K562 (cell line): ENCODE measurements at places on chromosomes 2 and 18. TPM values are rescaled to one million over a fixed set of nuclear protein-coding genes. Genes with fewer than 3 reads are reported as not detected.

DNA sequence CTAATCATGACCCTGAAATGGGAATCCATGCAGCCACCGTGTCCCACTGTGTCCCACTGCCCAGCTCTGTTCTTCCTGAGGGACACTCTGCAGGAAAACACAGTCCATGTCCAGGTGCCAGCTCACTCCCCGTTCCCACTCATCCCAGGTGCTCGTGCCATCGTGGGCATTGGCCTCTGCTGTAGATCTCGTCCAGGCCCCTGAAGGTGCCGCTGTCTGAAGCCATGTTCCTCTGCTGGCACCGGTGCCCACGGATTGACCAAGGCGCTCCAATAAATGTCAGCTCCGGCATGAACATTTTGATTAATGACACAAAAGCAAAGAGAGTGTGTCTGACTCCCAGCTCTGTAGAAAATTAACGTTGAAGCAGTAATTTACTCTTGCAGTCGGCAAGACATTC, 280.1 kb upstream of the SALL3 start:
- H3K27ac ChIP-seq = no peak overlapping the region
- no peak for DNase-seq

GRCh38 chr2:66539452-66539851, 104.5 kb downstream of the MEIS1 start:
- no peaks in the 10 kb centered on the region for H3K36me3 ChIP-seq
- no peak for DNase-seq
- no peak overlapping the region for H3K4me3 ChIP-seq
- H3K27ac ChIP-seq = no peak overlapping the region

DNA sequence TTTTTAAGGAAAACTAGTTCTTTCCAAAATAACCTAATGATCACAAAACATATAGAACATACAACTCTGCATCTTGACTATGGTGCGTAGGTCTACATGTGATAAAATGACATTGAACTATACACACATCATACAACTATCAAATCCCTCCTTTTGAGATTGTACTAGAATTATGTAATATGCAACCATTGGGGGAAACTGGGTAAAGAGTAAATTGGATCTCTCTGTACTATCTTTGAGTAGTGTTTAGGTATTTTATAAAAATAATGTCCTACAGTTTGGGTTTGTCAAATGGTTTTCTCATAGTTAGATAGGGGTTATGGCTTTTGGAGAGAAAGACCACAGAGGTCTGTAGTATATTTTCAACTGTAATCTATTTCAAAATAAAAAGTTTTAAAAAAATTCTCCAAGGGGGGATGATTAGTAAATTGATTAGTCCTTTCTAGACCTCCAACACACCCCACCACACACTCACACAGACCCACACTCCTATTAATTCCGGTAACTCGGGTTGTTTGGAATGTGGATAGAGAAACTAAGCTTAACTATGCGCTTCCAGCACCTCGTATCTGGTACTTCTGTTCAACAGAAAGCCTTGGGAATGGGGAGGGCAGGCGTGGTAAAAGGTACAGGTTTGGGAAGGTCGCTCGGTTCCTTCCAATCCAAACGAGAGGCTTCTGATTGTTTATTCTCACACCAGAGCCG, 695 bp upstream of the BIRC6 start:
- H3K36me3 ChIP-seq = peaks cover 21% of the 10 kb centered on the region
- peak overlapping the region; percentile 91 for H3K27ac ChIP-seq
- no peak for DNase-seq
- H3K27me3 ChIP-seq = no peaks in the 10 kb centered on the region
- H3K4me3 ChIP-seq = peak overlapping the region; percentile 87
- peaks cover 7% of the 10 kb centered on the region for H3K4me1 ChIP-seq

DNA sequence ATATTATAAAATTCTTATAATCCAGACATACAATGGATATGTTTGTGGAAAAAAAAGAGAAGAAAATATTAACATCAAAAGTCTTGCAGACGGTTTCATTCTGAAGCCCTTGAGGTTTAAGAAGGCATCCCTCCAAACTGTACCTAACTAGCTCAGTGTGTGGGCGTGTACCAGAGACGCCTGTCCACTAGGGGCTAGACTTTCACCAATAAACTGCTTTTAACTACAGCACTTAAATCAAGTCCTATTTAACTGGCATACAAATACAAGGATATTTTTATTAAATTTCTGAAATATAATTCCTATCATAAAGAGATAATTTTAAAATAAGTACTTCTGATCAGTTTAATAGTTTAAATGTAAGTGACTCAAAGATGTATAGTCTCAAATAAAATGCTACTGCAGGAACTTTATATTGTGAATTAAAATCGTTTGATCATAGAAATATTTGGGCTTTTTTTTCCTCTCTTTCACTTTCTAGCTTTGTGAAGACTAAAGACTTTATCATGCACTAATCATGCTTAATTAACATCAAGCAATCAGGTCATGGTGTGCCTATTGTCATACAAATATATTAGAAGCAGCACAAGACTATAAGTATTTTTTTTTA, 437.7 kb downstream of the SATB2 start:
- no peak overlapping the region for H3K4me3 ChIP-seq
- no peaks in the 10 kb centered on the region for H3K27me3 ChIP-seq
- no peaks in the 10 kb centered on the region for H3K36me3 ChIP-seq
- no peak overlapping the region for H3K27ac ChIP-seq
- no peaks in the 10 kb centered on the region for H3K4me1 ChIP-seq

DNA sequence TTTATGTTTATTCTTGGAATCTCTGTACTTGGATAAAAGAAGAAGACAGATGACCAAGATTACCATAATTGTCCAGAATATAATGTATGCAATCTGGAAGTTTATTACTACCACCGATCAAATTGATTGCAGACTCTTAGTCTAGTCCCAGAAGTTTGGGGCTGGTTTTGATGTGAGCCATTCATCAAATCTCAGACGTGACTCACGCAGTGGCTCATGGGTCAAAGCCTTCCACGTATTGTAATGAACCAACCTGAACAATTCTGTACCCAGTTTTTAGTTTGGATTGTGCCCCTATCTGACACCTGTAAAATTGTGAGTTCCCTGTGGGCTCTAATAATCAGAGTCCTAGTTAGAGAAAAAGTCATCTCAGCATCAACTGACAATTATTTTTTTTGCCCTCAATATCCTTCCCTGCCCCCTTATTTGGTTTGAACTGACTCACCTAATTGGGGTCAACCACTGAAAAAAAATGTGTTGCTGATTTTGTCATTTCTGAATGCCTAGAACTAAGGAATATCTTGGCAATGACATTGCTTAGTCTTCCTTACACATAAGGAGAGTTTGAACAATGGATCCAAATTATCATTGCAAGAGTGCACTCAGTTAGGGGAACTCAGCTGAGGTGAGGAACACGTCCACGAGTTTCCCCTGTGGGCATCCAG, 219.5 kb upstream of the NRP2 start:
- no peaks in the 10 kb centered on the region for H3K27me3 ChIP-seq
- H3K36me3 ChIP-seq = no peaks in the 10 kb centered on the region
- no peak for DNase-seq
- no peaks in the 10 kb centered on the region for H3K4me1 ChIP-seq
- no peak overlapping the region for H3K27ac ChIP-seq

GRCh38 chr2:11203480-11203879, 48.2 kb downstream of the SLC66A3 start:
- H3K4me1 ChIP-seq = no peaks in the 10 kb centered on the region; the same call in 2 of the 3 replicates
- H3K36me3 ChIP-seq = peaks cover 47% of the 10 kb centered on the region; the same call in 2 of the 3 replicates
- no peaks in the 10 kb centered on the region for H3K27me3 ChIP-seq
- DNase-seq = no peak
- H3K4me3 ChIP-seq = no peak overlapping the region
- H3K27ac ChIP-seq = peak overlapping the region; percentile 23; the same call in 1 of the 3 replicates

DNA sequence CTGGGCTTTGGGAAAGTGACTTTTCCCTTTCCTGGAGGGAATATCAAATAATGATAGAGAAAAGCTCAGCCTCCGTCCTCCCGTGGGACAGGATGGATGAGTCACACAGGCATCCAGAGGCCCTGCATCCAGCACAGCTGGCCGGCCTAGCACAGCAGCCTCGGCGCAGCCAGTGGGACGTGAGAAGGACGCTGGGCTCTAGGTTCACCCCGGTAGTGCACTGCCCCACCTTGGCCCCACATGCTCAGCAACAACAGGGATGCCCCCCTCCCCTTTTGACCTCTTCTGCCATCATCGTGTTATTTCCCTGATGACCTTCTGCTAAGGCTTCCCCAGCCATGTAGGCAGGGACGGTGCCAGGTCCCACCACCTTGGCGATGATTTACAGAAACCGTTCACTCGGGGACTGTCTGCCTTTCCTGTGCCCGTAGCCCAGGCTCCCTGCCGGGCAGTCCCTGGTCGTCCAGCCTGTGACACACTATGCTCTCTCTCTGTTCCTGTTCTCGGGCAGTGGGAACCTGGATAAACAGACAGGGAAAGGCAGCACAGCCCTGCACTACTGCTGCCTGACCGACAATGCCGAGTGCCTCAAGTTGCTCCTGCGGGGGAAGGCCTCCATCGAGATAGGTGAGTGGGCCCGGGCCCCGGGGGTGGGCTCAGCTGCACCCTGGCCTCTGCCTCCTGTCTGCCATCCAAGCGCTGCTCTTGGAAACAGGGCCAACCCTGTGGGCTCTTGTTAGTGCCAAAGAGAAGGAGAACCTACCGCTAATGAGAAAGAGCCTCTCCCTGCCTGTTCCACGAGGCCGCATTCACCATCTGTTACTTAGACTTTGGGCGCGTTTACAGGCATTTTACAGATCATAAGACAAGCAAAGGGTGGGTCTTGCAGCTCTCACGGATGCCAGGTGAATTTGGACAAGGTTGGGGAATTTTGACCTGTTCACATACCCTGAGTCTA, 44.6 kb downstream of the ITGB1BP1 start:
- no peak overlapping the region for H3K27ac ChIP-seq
- no peak for DNase-seq
- H3K36me3 ChIP-seq = no peaks in the 10 kb centered on the region
- H3K4me3 ChIP-seq = no peak overlapping the region
- peaks cover 4% of the 10 kb centered on the region; the same call in 1 of the 2 replicates for H3K4me1 ChIP-seq

- H3K36me3 ChIP-seq = no peaks in the 10 kb centered on the region
- H3K4me1 ChIP-seq = peaks cover 8% of the 10 kb centered on the region; the same call in 2 of the 3 replicates
- H3K4me3 ChIP-seq = no peak overlapping the region
- H3K27ac ChIP-seq = no peak overlapping the region
- no peak for DNase-seq
Observed at GRCh38 chr2:217142649-217143266, 282.9 kb upstream of the TNP1 start.

DNA sequence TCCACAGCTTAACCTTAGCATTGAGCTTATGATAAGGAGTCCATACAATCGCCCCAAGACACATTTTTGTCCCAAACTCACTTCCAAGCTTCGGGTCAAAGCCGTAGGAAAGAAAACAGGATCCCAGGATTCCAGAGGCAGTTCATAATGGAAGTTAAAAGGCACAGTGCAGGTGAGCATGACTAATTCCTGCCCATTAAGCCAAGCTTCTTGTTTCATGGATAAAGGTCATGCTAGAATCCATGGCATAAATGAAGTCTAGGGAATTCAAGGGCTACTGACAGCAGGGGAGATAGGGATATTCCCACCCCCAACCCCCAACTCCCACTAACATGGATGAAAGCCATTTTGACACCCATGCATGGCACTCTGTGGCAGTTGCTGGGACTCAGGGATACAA, 10.2 kb upstream of the INPP4A start:
- H3K36me3 ChIP-seq = no peaks in the 10 kb centered on the region
- H3K4me3 ChIP-seq = no peak overlapping the region
- no peaks in the 10 kb centered on the region for H3K27me3 ChIP-seq
- DNase-seq = no peak
- no peak overlapping the region for H3K27ac ChIP-seq

Gene HOXD11
- not detected in 2 replicates for total RNA-seq

- no peak overlapping the region for H3K4me3 ChIP-seq
- peaks cover 9% of the 10 kb centered on the region; the same call in 2 of the 3 replicates for H3K36me3 ChIP-seq
- peaks cover 14% of the 10 kb centered on the region for H3K4me1 ChIP-seq
- H3K27me3 ChIP-seq = no peaks in the 10 kb centered on the region
Observed at GRCh38 chr2:12300927-12301326, 415.8 kb upstream of the TRIB2 start.

GRCh38 chr2:126860385-126860784, 38.3 kb upstream of the TEX51 start:
- DNase-seq = no peak
- no peaks in the 10 kb centered on the region for H3K4me1 ChIP-seq
- H3K4me3 ChIP-seq = no peak overlapping the region
- H3K27me3 ChIP-seq = no peaks in the 10 kb centered on the region
- H3K27ac ChIP-seq = no peak overlapping the region

- 0 out of 3 replicates have a peak, but pooled peaks cover 3% of the 10 kb centered on the region for H3K27me3 ChIP-seq
- no peak for DNase-seq
- no peak overlapping the region for H3K4me3 ChIP-seq
- H3K27ac ChIP-seq = no peak overlapping the region
- no peaks in the 10 kb centered on the region for H3K4me1 ChIP-seq
Observed at GRCh38 chr18:8167026-8167425, 442.2 kb upstream of the RAB12 start.

Gene ANKRD29
- total RNA-seq = not detected in 2 replicates

Gene RNF125
- total RNA-seq = 0.09 and 0.13 TPM in 2 replicates

DNA sequence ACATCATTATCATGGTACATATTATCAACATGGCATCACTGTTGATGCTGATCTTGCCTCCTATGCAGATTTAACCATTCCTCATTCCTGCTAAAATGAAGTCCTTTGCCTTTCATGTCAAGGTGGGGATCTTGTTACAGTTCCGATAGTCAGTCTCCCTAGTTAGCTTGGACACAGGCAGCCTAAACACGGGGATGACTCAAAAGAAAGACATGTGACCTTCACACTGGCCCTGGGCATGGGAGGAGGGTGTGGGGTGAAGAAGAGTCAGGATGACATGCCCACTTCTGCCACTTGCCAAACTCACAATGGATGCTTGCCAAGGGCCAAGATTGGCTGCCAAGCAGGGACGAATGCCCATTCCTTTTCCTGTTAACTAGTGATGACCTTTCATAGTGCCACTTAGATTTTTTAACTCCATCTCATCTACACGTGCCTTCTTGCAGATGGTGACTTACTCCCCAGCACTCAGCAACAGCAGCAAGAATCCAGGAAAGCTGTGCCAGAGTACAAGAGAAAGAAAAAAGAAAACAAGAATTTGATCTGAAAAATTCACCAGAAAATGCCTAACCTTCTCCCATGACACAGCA, 13.9 kb upstream of the SLC1A4 start:
- no peak for DNase-seq
- H3K36me3 ChIP-seq = no peaks in the 10 kb centered on the region
- H3K27ac ChIP-seq = no peak overlapping the region
- H3K4me3 ChIP-seq = no peak overlapping the region
- H3K4me1 ChIP-seq = no peaks in the 10 kb centered on the region
- H3K27me3 ChIP-seq = peaks cover 8% of the 10 kb centered on the region; the same call in 1 of the 2 replicates

DNA sequence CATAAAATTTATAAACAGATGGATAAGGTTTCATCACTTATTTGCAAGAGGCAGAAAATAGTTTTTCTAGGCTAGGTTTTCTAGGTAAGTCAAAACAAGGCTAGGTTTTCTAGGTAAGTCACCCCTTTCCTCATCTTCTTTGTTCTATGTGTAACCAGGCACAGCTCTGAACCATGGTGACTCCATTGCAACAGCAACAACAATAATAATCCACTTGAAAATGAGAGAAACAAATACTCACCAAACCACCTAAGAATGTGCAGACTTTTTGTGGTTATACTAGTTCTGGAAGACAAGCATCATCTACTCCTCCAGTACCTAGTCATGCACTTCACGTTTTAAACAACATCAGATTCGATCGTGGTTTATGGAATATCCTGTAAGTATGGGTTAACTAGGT, 237.4 kb upstream of the ACVR2A start:
- H3K36me3 ChIP-seq = no peaks in the 10 kb centered on the region
- no peaks in the 10 kb centered on the region for H3K27me3 ChIP-seq
- H3K4me3 ChIP-seq = no peak overlapping the region
- no peaks in the 10 kb centered on the region for H3K4me1 ChIP-seq
- DNase-seq = no peak
